AML-193 (cell line): ENCODE measurements at places on chromosomes 4 and X.

DNA sequence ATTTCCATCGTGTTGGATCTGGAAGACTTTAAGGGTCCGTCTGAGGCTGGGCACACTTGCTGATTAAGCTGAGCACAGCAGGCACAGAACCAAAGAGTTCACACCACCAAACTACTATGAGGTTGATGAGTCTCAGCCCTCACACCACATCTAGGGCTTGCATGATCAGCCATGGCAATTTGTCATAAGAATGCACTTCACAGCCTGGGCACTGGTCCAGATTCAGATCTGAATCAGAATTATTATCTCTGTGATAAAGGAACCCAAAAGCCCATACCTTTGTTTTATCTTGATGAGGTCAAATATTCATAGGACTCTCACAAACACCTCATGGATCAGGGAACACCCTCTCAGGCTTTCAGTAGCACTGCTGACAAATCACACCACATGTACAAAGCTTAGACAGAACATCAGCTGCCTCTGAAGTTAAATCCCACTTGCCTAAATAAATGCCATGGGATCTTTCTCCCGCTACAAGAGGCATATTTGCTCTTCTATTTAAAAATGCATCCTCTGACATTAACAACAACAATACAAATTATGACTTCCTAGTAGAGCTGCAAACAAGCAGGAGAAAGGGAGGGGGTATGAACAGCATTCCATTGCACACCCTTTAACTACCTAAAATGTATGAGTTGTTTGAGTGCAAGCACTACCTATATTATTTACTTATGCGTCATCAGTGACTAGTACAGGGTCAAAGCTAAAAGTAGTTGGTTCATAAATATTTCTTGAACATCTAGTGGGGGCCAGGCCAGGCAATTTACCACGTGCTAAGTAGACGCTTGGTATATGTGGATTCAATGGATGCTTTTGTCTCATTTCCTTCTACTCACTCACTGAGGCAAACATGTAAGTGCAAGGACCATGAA is 186.3 kb upstream of the FGF13 start:
- no peak for DNase-seq

- DNase-seq, result peak; percentile 3
Measured at GRCh38 chr4:6582889-6583490, 8.0 kb downstream of the MAN2B2 start.

DNA sequence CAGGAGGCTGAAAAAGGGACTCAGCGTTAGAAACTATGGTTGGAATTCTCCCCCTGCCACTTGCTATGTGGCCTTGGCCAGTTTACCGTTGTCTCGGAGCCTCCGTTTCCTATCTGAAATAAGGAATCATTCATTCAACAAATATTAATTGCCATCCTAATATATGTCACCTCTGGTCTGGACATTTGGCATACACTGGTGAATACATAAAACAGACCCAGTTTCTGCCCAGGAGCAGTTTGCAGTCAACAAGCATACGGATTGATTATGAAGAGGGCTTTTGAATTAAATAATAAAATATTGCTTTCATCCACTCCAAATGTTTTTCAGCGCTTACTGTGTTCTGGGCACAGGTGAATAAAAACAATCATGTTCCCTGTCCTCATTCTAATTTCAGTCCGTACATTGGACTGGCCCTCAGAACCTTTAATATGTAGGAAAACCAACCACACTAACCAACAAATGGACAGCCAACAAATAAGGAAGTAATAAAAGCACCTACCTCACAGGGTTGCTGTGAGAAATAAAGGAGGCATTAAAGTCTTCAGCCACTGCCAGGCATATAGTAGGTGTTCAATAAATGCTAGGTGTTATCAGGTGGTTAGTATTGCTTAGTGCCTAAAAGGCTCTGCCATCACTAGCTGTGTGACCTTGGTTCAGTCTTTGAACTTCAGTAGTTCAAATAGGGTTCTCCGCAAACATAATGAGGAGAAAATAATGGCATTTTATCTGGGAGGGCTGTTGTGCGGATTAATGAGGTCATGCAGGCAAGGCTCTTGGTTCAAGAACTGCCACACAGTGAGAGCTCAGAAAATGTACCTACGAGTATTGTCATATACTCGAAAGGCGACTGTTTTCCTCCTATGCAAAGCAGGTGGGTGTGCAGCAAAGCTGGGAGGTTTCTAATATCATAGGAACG is 7.3 kb upstream of the GSX2 start:
- DNase-seq, result no peak

DNA sequence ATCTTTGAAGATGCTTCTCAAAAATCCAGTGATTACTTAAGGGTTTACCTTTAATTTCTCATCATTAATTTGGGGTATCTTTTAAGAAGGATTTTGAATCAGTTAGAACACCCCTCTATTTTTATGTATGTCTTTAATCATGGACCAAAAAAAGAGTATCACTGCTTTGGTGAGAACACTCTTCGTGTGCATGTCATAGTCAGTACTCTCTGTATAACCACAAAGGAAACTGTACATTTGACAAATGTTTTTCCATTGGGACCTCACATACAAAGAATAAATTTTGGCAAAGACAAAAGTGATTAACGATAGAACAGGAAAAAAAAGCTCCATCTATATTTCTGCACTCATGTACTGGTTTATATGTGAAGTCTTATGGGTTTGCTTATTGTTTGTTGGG is 31.3 kb downstream of the FAM241A start:
- DNase-seq, result no peak

DNA sequence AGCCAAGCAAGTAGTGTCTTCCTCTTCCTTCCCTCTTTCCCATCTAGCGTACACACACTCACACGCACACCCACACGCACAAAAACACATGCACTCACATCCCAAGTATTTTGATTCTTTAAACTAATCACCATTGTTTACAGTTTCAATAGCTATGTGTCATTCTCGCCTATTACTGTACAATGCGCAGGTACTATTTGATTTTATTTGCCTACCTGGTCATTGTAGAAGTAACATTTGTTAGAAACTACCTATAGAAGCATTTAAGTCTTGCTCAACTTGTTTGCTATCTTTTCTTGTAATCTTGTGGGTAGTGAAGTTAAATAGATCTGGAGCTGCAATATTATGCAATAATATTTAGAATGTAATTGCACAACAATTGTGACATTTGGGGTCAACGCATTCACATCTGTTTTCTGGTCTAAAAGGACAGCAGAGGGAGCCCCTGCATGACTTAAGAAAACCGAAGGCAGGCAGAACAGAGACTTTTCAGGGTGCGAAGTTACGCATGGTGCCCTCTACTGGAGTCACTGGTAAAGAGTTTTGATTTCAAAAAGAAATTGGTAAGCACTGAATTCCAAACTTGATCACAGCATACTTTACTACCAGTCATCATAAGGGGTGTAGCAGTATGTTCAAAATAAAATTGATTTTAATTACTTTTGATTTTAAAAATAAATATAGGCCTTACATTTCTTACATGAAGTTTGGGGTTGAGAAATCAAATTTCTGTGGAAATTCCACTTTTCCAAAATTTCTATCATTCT is 503.3 kb upstream of the FAM241A start:
- DNase-seq, result peak; percentile 89

GRCh38 chr4:105122350-105122749 is 24.3 kb upstream of the TET2 start:
- DNase-seq, result no peak

DNA sequence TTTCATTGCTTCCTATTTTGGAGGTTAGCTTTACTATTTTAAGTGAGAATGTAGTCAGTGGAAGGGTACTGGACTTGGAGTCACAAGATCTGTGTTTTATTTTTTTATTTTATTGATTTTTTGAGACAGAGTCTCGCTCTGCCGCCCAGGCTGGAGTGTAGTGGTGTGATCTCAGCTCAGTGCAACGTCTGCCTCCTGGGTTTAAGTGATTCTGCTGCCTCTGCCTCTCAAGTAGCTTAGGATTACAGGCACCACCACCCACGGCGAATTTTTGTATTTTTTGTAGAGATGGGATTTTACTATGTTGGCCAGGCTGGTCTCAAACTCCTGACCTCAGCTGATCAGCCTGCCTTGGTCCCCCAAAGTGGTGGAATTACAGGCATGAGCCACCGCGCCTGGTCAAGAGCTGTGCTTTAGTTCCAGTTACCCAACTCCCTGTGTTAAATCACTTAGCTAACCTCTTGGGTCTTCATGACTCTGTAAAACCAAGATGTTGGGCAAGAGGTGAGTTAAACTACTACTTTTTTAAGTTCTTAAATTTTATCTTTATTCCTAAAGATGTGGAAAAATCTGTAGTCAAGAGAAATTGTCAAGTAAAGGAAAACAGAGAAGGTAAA is 11.2 kb downstream of the USP9X start:
- DNase-seq, result no peak

DNA sequence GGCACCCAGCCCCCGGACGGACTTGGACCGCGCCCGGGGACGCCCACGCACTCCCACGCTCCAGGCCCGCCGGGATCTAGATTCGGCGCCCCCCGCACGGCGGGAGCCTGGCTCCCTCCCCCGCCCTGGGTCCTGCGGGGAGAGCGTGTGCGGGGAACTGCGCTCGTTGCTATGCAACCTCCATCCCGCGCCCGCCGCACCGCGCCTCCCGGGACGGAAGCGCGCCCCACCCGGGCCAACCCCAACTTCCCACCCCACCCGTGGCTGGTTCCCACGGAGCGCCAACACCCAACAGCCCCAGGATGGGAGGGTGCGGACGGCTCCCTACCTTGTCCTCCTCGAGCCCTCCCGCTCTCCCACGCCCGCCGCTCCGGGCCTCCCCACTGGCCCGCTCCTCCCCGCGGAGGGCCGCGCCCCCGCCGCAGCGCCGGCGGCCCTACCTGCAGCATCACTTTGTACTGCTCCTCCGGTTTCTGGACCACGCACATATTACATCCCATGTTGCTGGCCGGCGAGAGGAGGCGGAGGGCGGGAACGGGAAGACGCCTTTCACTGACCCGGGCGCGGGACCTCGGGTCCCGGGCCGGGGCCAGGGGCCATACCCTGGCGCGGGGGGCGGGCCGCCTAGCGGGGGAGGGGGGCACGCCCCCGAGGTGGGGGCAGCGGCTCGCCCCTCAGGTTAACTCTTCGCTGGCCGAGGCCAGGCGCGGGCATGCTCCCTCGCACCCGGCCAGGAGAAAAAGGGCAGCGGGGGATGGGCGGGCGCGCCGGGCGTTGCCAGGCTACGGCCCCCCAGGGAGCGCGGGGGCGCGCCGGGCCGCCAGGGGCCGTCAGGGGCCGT is at the start of gene PDZD4:
PDZD4 (minus strand) TSS at position 746 of the 841 bp plus-strand sequence; CDS start at position 500, 246 bp downstream.
- DNase-seq, result no peak

DNA sequence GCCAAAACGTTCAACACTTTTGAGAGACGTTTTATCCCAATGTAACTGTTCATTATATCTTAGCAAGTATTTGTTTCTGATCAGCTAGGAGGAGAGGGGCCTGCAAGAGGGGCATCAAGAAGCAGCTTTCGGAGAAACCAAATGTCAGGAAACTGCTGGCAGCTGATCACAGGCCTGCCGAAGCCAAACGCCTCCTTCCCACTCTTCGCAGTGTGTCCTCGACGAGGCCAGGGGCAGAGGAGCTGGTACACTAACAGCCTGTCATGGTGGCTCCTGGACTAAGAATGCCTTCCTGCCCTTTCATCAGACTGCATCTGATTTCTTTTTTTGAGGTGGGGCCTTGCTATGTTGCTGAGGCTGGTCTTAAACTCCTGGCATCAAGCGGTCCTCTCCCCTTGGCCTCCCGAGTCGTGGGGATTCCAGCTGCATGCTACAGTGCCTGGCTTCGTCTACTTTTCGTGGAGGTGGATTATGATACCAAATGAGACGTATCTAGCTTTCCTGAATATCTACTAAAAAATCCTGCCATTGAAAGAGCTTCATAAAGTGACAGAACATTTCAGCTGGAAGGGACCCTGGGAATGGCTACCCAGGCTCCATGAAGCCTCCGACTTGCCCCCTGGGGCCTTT is 134.8 kb downstream of the AFAP1 start:
- no peak for DNase-seq

DNA sequence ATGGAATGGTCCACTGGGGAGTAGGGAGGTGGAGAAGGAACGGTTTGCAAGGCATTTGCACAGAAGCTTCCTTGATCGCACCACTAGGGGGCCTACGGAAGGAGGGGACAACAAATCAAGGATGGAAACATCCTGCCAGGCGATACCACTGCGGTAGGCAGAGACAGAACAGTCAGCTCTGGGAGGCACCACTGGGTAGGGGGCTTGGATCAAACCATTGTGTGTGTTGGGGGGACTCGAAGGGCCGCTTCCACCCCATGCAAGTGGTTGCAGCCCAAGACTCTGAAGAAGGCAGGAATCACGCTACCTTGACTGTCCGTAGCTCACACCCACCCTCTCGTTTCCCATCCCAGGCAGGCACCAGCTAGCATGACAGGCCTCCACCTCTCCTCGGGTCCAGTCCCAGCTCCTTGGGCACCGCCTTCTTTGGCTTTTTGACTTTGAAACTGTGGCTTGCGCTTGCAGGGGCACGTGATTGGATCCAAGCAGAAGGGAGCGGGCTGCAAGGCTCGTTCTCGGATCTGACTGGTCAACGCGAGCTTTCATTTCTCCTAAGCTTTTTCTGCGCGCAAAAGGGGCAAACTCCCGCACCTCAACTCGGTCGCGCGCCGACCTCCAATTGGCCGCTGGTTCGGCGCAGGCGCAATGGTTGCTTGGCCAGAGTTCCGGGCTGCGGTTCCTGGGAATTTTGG is 28.4 kb downstream of the GAGE1 start:
- DNase-seq, result no peak

DNA sequence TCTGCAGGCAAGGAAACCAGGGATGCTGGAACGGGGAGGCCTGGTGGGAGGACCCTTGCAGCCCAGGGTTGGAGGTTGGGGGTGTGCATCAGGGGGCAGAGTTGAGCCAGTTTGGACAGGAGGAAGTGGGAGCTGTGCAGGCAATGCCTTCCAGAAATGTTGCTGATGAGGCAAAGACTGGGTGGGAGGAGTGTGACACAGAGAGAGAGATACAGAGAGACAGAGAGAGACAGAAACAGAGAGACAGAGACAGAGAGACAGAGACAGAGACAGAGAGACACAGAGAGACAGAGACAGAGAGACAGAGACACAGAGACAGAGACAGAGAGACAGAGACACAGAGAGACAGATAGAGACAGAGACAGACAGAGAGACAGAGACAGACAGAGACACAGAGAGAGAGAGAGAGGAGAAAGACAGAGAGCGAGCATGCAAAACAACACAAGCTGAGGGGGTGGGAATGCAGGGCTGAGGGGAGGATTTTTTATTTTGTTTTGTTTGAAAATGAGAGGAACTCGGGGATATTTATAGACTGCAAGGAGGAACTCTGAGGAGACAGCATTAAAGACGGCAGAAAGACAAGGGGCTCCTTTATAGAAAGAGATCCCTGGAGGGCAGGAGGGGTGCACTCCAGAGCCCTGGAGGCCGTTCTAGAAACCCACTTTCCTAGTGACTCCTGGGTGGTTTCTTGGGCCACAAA is 1.9 kb upstream of the HAUS3 start:
- peak; percentile 64 for DNase-seq
